ENCODE measurements at places on chromosomes 13 and 19.

DNA sequence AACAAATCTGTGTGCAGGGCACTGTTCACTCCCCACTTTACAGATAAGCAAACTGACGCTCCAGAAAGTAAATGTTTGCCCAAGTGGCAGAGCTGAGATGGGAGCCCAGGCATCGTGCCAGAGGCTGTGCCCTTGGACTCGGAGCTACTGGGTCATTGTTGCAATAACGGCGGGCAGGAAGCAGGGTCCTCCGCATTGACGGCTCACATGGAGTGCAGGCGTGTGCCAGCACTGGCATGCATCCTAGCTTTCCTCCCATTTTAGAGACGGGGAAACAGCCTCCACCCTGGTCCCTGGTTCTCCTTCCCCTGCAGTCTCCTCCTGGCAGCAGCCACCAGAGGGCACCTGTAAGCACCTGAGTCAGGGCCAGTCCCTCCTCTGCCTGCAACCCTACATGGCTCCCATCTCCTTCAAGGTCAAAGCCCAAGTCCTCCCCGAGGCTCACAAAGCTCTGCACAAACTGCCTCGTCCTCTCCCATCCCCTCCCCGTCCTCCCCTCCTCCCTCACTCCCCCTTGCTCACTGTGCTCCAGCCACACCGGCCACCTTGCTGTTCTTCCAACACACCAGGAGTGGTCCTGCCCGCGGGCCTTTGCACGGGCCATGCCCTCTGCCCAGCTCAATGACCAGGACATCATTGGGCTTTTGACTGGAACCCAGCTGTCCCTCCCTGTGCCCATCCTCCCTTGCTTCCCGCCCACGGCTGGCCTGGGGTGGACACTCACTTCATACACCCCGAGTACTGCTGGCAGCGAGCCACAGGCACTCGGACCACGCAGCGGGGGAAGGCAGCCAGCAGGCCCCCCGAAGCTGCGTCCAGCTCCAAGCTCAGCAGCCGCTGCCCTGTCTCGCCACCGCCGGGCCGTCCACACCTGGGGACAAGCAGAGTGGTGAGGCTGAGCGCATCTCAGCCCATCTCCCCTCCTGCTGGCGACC is 7.7 kb upstream of the LRG1 start:
- DNase-seq: no peak

GRCh38 chr13:25980255-25980654 is 71.6 kb downstream of the SHISA2 start:
- DNase-seq: no peak

- DNase-seq: no peak
Measured at GRCh38 chr13:95547531-95548167, 4.9 kb upstream of the CLDN10 start.

GRCh38 chr13:110438211-110438610 is 123.3 kb downstream of the RAB20 start:
- no peak for DNase-seq

DNA sequence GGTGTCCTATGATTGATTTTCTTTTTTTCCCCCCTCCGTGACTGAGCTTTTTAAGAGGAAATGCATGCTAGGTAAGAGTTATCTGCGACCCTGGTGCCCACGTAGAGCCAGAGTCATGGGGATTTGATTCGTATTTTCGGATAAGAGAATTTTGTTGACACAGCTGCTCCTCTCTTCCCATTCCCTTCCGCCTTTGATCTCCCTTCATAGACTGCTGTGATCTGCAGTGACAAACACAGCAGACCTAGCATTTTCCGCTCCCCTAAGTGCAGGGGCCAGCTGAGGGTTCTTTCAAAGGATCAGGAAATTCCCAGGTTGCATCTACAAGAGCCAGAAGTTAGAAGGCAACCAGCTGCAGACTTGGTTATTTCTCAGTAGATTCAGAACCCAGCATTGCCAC is 70.5 kb downstream of the ZNF568 start:
- no peak for DNase-seq

DNA sequence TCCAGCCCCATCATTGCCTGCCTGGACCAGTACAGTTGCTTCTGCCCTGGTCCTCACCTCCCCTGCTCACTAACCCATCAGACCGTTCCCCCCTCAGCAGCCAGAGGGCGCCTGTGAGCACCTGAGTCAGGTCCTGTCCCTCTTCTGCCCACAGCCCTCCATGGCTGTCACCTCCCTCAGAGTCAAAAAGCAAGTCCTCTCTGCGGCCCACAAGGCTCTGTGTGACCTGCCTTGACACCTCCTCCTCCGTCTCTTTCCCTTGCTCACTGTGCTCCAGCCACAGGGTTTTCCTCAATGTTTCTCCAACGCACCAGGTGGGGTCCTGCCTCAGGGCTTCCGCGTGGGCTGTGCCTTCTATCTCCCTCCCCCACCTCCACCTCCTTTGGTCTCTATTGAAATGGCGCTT is 29.4 kb upstream of the PTPRS start:
- no peak for DNase-seq
